ENCODE measurements at places on chromosomes 6 and 20.
A peak's percentile ranks its signal among the peaks of the same experiment; 100 is the strongest.

DNA sequence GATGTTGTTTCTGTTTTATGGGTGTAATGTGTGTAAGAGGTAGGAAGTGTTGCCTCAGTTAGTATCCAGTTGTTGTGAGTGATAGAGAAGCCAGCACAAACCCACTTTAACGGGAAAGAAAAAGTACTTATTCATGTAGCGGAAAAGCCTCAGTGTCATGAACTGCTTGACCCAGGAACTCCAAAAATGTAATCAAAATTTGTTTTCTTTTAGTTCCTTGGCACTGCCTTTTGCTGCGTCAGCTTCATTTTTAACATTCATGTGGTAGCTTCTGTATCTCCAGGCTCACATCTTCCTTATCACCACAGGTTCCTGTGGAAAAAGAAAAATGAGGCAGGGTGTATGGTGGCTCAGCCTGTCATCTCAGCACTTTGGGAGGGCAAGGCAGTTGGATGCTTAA is 46.4 kb upstream of the CCDC28A start:
- no peak for DNase-seq

DNA sequence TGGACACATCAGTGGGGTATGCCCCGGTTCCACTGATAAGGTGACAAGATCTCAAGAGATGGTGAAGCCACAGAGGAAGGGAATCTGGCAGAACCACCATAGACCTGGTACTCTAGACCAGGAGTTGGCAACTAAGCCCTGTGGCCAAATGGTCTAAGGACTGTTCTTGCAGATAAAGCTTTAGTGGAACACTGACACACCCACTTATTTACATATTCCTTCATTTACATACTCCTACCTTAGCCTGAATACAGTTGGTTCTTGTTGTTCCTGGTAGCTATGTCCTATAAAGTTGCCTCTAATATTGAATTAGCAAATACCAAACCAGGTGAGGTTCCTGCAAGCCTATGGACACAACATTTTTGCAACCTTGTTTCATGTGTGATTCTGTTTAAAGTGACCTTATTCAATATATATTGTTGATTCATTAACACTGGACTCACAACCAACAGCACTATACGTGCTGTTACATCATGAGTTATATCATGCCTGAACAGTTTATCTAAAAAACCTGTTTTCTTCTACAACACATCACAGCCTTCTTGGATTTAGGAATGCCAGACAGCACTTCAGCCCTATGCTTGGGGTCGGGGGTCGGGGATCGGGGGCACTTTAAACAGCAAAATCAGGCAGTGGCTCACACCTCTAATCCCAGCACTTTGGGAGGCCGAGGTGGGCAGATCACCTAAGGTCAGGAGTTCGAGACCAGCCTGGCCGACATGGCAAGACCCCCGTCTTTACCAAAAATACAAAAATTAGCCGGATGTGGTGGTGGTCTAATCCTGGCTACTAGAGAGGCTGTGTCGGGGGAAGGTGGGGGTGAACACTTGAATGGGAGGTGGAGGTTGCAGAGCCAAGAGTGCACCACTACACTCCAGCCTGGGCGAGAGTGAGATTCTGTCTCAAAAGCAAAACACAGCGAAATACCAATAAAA is 2.5 kb downstream of the CCDC167 start:
- no peak for DNase-seq

- peak; percentile 50 for DNase-seq
Observed at GRCh38 chr6:33719326-33719987, 8.0 kb upstream of the UQCC2 start.

DNA sequence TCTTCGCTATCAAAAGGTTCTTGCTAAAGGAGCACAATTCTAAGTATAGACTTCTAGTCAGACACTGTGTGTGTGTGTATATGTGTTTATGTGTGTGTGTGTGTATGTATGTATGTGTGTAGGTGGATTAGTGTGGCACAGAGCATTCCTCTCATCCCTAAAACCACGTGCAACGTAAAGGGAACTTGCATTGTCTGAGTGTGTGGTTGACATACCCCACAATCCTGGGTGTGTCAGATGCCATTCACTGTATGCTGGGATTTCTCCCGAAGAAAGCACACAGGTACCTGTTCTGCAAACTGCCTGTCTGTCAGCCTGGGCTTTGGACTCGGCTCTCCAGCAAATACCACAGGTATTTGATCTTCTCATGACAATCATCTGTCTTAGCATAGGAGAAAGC is 42.3 kb upstream of the TBC1D7 start:
- DNase-seq, result no peak

- no peak for DNase-seq
Observed at GRCh38 chr20:48681873-48682426, 145.8 kb downstream of the PREX1 start.

- DNase-seq, result peak; percentile 4
Observed at GRCh38 chr20:25057234-25058050, 497 bp downstream of the ACSS1 start.

GRCh38 chr20:35952480-35953386 is 1.6 kb downstream of the SCAND1 start:
- no peak for DNase-seq
